Heart right ventricle (tissue), 16 donors: ENCODE measurements at places on chromosomes 6 and 20. TPM values are rescaled to one million over a fixed set of nuclear protein-coding genes. Genes with fewer than 3 reads are reported as not detected.

DNA sequence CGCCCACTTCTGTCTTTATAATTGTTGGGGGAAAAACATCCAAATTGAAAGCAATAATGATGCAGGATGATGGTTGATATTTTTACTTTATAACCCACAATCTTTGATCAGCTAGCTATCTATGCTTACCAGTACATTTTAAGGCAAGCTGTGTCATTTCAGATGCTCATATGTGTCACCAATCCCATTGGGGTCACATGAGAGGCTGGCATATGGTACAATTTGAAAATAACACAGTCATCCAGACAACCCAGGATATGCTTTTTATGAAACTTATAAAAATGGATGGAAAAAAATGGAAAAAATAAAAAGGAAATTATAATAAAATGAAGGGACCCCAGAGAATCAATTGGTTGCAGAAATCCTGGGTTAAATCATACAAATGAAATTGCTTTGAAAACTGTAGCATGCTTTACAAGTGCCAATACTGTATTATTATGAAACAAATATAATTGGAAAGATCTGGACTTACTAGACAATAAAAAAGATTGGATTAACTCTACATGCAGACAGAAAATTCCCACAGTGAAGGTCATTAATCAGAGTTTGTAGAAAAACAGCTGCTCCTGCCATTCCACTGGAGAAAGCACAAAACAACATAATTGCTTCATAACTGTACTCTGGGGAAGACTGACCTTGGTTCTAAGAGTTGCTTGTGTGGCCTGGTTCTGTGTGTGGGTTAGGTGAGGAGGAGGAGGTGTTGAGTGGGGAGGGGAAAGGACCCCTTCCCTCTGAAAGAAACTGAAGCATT, 13.3 kb upstream of the PRIM2 start:
- DNase-seq: no peak
- H3K4me3 ChIP-seq: no peak overlapping the region
- H3K4me1 ChIP-seq: no peaks in the 10 kb centered on the region
- H3K36me3 ChIP-seq: no peaks in the 10 kb centered on the region

- H3K27me3 ChIP-seq: no peaks in the 10 kb centered on the region
- H3K36me3 ChIP-seq: no peaks in the 10 kb centered on the region
- no peaks in the 10 kb centered on the region for H3K4me1 ChIP-seq
- H3K27ac ChIP-seq: no peak overlapping the region
These were observed 197.8 kb downstream of the HAO1 start for GRCh38 chr20:7742479-7742878.

- H3K27ac ChIP-seq: peak overlapping the region; percentile 88
- peaks cover 21% of the 10 kb centered on the region for H3K4me1 ChIP-seq
- no peaks in the 10 kb centered on the region for H3K36me3 ChIP-seq
These were observed 78.7 kb upstream of the BTN3A2 start for GRCh38 chr6:26286168-26286877.

DNA sequence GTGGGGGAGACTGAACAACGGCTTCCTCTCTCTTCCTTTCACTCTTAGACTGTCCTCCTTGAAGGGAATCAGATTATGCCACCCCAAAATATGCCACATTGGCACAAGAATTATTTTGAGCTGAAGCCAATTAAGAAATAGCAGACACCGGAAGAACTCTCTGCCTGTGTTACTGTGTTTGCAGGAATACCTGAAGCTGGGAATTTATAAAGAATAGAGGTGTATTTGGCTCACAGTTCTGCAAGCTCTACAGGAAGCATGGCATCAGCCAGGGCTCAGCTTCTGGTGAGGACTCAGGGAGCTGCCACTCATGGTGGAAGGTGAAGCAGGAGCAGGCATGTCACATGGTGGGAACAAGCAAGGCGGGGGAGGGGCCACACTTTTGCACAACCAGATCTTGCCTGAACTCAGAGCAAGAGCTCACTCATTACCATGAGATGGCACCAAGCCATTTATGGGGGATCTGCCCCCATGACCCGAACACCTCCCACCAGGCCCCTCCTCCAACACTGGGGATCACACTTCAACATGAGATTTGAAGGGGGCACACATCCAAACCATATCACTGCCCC, 46.0 kb downstream of the PCNA start:
- H3K4me3 ChIP-seq: no peak overlapping the region
- H3K36me3 ChIP-seq: no peaks in the 10 kb centered on the region
- peak; percentile 20 for DNase-seq
- peak overlapping the region; percentile 29 for H3K27ac ChIP-seq
- H3K27me3 ChIP-seq: no peaks in the 10 kb centered on the region

GRCh38 chr6:149125309-149125708, 192.2 kb upstream of the TAB2 start:
- H3K4me1 ChIP-seq: no peaks in the 10 kb centered on the region
- H3K36me3 ChIP-seq: no peaks in the 10 kb centered on the region
- H3K27ac ChIP-seq: no peak overlapping the region
- no peaks in the 10 kb centered on the region for H3K27me3 ChIP-seq
- no peak overlapping the region for H3K4me3 ChIP-seq

GRCh38 chr6:117776441-117776840, 101.2 kb downstream of the NUS1 start:
- H3K27ac ChIP-seq: no peak overlapping the region
- no peaks in the 10 kb centered on the region for H3K4me1 ChIP-seq
- no peak for DNase-seq
- peaks cover 4% of the 10 kb centered on the region for H3K27me3 ChIP-seq
- no peaks in the 10 kb centered on the region for H3K36me3 ChIP-seq

DNA sequence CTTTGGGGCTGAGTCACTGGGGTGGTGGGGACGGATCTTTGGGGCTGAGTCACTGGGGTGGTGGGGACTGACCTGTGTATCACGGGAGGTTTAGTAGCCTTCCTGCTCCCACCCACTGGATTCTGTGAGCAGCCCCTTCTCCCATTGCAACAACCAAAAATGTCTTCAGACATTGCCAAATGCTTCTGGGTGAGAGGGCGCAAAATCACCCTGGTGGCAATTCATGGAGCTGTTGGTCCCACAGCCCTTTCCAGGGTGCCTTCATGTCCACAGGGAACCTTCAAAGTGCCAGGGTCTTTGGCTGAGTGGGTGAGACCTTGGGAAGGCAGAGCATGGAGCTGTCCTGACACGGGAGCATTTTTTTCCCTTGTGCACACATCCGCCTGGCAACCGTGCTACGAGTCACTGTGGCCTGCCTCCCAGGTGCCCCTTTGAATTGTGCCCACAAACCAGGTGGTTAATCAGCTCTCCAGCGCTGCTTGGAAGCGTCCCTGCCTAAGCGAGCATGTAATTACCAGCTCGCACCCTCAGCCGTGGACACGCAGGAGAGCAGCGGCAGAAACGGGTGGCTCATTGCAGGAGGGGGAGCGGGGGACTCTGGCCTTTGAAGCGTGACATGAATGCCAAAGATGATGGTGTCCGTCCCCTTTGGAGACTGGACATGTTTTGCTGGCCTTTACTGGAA, 27.4 kb upstream of the APCDD1L start:
- no peak overlapping the region for H3K27ac ChIP-seq
- no peak overlapping the region for H3K4me3 ChIP-seq
- peaks cover 9% of the 10 kb centered on the region for H3K27me3 ChIP-seq
- no peak for DNase-seq
- no peaks in the 10 kb centered on the region for H3K4me1 ChIP-seq
- no peaks in the 10 kb centered on the region for H3K36me3 ChIP-seq

- no peaks in the 10 kb centered on the region for H3K36me3 ChIP-seq
- H3K27me3 ChIP-seq: no peaks in the 10 kb centered on the region
- no peaks in the 10 kb centered on the region for H3K4me1 ChIP-seq
These were observed 45.0 kb downstream of the FAM83B start for GRCh38 chr6:54891536-54891935.

GRCh38 chr6:167416676-167417430, 92.0 kb downstream of the TTLL2 start:
- no peak overlapping the region for H3K4me3 ChIP-seq
- no peaks in the 10 kb centered on the region for H3K36me3 ChIP-seq
- no peak overlapping the region for H3K27ac ChIP-seq
- DNase-seq: no peak

- H3K36me3 ChIP-seq: no peaks in the 10 kb centered on the region
- no peaks in the 10 kb centered on the region for H3K4me1 ChIP-seq
- H3K27me3 ChIP-seq: no peaks in the 10 kb centered on the region
- no peak overlapping the region for H3K4me3 ChIP-seq
- DNase-seq: no peak
These were observed 670.0 kb downstream of the DHX35 start for GRCh38 chr20:39632176-39632575.

DNA sequence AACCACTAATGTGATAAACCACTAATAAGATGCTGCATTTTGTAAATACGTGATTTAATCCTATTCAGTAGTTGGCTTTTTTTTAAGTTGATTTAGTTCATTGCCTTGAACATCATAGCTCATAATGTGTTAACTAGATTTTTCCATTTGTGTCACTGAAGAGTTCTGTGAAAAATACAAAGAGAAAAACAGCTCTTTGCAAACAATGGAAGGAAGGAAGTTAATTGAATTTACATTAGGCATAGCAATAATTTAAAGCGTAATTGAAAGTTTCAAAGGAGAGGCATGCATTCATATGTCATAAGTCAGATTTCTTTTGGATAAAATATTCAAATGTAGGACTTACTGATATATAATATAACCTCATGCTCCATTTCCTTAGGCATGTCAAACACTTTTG, 102.3 kb downstream of the TBC1D7 start:
- no peak for DNase-seq
- H3K36me3 ChIP-seq: peaks cover 18% of the 10 kb centered on the region
- no peaks in the 10 kb centered on the region for H3K4me1 ChIP-seq

DNA sequence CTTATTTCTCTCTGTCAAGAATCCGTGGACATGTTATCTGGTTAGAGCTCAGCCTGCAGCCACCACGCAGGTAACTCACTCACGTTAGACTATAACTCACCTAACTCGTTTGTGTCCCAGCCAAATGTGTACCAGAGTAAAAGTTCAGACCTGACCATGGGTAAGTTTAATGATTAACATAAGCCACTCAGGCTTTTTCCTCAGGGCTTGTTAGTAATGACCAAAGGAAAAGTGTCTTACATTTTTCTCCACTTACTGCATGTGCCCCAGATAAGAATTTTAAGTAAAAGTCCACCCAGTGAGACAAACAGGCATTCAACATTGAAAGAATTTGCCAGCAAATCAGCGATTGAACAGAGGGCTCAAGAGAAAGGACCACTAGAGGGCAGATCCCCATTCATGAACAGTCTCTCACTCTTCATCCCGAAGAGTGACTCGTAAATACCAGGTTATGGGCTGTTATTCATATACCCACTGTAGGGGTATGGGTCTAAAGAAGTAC, at the start of gene PKHD1:
Gene PKHD1 (minus strand): TSS at position 116 of the 502 bp plus-strand sequence. CDS start 2,680 bp downstream, outside the sequence.
- H3K4me1 ChIP-seq: no peaks in the 10 kb centered on the region
- H3K36me3 ChIP-seq: no peaks in the 10 kb centered on the region
- H3K4me3 ChIP-seq: no peak within 1 kb of the TSS
- no peak within 1 kb of the TSS for H3K27ac ChIP-seq
- H3K27me3 ChIP-seq: no peaks in the 10 kb centered on the region

DNA sequence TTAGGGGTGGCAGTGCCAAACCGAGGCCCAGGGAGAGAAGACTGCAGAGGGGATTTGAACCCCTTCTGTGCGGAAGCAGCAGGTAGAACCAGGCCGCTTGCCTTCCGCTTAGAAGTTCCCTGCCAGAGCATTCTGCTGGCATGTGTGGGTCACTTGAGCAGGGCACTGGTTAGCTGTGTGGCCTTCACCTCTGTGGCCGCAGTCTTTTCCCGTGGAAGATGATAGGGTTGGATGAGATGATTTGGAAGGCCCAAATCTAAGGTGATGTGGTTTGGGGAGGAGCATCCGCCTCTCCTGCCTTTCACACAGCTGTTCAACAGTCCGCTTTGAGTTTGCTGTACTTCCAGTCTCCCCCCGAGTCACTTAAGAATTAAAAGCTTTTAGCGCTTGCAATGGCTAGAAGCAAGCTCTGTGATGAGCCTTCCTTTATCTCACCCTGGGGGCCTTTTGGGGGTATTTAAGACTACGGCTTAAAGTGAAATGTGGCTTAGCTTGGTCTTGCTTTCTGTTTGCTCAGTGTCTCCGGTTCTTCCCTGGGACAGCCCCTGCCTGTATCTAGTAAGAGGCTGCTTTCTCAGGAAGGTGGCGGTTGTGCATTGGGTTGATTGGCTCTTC, 743 bp downstream of the CMTR1 start:
- no peak for DNase-seq
- peak overlapping the region; percentile 90 for H3K4me3 ChIP-seq
- peaks cover 26% of the 10 kb centered on the region for H3K4me1 ChIP-seq

DNA sequence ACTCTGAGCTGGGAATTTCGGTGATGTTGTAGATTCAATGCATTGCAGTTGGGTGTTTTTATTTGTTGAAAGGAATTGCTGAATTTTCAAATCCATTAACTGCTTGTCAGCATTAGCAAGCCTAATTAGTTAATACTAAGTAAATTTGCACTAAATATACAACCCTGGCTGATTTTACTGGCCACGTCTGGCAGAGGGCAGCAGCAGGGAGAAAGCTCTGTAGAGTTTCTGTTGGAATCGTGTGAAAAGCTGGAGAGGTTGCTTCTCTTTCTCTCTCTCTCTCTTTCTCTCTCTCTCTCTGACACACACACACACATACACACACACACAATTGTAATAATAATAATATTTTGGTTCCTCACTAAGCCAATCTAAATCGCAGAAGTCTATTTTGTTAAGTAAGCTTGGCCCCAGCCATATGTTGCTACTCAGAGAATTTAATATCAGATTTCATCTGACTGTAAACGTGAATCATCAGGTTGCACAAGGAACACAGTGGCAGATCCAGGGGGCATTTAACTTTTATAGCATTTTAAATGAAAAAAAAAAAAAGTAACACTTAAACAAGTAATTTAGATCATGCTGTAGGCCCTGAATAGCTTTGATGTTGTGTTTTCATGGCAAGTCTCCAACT, 289.5 kb downstream of the ESR1 start:
- no peak overlapping the region for H3K27ac ChIP-seq
- H3K4me3 ChIP-seq: no peak overlapping the region
- no peaks in the 10 kb centered on the region for H3K27me3 ChIP-seq

- H3K27ac ChIP-seq: peak overlapping the region; percentile 40
- no peaks in the 10 kb centered on the region for H3K36me3 ChIP-seq
- peaks cover 39% of the 10 kb centered on the region for H3K27me3 ChIP-seq
- peak overlapping the region; percentile 71 for H3K4me3 ChIP-seq
- DNase-seq: peak; percentile 36
- H3K4me1 ChIP-seq: peaks cover 8% of the 10 kb centered on the region
These were observed 1.2 kb downstream of the MAK start for GRCh38 chr6:10837009-10837621.

DNA sequence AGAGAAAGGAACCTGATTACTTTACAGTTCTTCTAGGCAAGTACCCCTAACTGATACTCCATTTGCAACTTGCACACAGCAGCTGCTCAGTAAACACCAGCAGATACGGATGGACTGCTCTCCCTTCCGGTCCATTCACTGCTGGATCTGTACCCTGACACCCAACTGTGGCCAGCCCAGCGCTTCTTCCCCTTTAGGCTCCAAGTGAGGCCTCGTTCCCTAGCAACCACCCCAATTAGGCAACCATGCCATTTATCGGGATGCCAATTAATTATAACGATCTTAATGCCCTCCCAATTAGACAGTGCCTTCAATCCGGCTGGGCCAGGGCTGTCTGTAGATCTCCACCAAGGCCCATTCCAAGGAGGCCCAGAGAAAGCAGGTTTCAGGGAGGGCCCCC, 3.2 kb downstream of the SULF2 start:
- H3K27ac ChIP-seq: no peak overlapping the region

GRCh38 chr20:59676851-59677182, 72.5 kb downstream of the PHACTR3 start:
- H3K4me1 ChIP-seq: peaks cover 18% of the 10 kb centered on the region
- no peaks in the 10 kb centered on the region for H3K36me3 ChIP-seq
- DNase-seq: no peak
- H3K4me3 ChIP-seq: no peak overlapping the region

GMPR gene
- total RNA-seq: 110 TPM

GPRC6A gene
- not detected for total RNA-seq

RCAN2 gene
- 291 TPM for total RNA-seq

TRIM31 gene
- not detected for total RNA-seq

HLA-DOB gene
- 0.72 TPM for total RNA-seq

OR12D3 gene
- not detected for total RNA-seq

LHFPL5 gene
- not detected for total RNA-seq

CYP24A1 gene
- not detected for total RNA-seq

MROH8 gene
- total RNA-seq: 6.8 TPM

NRSN2 gene
- 20.4 TPM for total RNA-seq
